Aorta (tissue), 5 donors: ENCODE measurements at places on chromosomes 5 and 9. TPM values are rescaled to one million over a fixed set of nuclear protein-coding genes. Genes with fewer than 3 reads are reported as not detected.

GRCh38 chr9:94245651-94246050 is 13.4 kb upstream of the ZNF169 start:
- DNase-seq, result no peak

- no peak for DNase-seq
These were observed 28.3 kb downstream of the RASGRF2 start for GRCh38 chr5:80988419-80988935.

- DNase-seq, result no peak
These were observed 187.4 kb upstream of the TLX3 start for GRCh38 chr5:171121638-171122037.

GRCh38 chr5:142023836-142024235 is 11.0 kb upstream of the GNPDA1 start:
- DNase-seq, result no peak

The PDE8B gene
- 25.5 TPM for total RNA-seq

The FREM1 gene
- total RNA-seq, result 18.9 TPM

The ANKRD34B gene
- total RNA-seq, result not detected
